ENCODE measurements at places on chromosomes 16 and 17.

DNA sequence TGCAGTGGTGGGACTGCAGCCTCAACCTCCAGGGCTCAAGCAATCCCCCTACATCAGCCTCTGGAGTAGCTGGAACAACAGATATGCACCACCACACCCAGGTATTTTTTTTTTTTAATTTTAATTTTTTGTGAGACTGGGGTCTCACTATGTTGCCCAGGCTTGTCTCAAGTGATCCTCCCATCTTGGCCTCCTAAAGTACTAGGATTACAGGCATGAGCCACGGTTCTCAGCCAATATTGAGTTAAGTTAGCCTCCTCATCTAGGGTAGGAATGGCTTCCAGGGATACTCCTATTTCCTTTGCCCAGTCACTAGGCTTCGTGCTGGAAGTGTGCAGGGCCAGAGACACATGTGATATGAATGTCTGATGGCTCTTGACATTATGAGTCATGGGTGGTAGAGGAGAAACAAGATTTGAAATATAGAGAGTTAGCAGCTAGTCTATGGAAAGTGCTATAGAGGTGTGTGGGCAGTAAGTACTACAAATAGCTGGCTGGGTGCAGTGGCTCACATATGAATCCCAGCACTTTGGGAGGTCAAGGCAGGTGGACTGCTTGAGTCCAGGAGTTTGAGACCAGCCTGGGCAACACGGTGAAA lies 8.0 kb upstream of the HES7 start:
- DNase-seq = no peak

- no peak for DNase-seq
Measured at GRCh38 chr16:19963301-19963700, 78.7 kb upstream of the GPRC5B start.

GRCh38 chr17:43574896-43575525 lies 28.9 kb upstream of the ETV4 start:
- no peak for DNase-seq

- DNase-seq = no peak
Measured at GRCh38 chr16:68834550-68834949, 8.8 kb upstream of the TANGO6 start.

GRCh38 chr17:39235555-39236449 lies 10.1 kb upstream of the STAC2 start:
- peak; percentile 61 for DNase-seq

GRCh38 chr16:7914748-7915147 lies 582.1 kb downstream of the RBFOX1 start:
- DNase-seq = no peak

Data from GM03348 (cell line).